ENCODE measurements at places on chromosomes 1 and 21. TPM values are rescaled to one million over a fixed set of nuclear protein-coding genes. Genes with fewer than 3 reads are reported as not detected.

GRCh38 chr1:184905601-184906322 lies 68.5 kb downstream of the NIBAN1 start:
- H3K27me3 ChIP-seq = peaks cover 6% of the 10 kb centered on the region
- no peak overlapping the region for H3K4me3 ChIP-seq
- no peak for DNase-seq
- no peaks in the 10 kb centered on the region for H3K4me1 ChIP-seq

DNA sequence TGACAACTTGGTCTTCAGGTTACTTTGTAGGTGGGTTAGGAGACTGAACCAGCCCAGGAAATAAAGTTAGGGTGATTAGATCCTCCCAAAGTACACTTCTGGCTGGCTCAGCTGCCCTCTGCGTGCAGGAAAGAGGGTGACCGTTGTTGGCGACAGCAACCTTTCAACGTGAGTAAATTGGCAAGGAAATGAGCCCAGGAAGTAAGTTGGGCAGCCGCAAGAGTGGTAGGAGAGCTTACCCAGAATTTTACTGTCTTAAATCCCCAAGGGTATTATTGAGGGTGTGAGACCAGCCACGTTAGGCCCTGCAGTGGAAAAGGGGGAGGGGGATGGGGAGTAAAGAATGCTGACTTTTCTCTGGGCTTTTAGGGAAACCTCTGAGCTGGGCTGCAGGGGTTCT lies 1.6 kb downstream of the TENT5C start:
- DNase-seq = no peak
- H3K36me3 ChIP-seq = no peaks in the 10 kb centered on the region
- H3K27ac ChIP-seq = no peak overlapping the region
- H3K4me1 ChIP-seq = peaks cover 21% of the 10 kb centered on the region
- H3K27me3 ChIP-seq = peaks cover 82% of the 10 kb centered on the region
- peak overlapping the region; percentile 87 for H3K4me3 ChIP-seq

- no peaks in the 10 kb centered on the region for H3K27me3 ChIP-seq
- no peaks in the 10 kb centered on the region for H3K36me3 ChIP-seq
- no peak overlapping the region for H3K27ac ChIP-seq
- H3K4me1 ChIP-seq = peaks cover 7% of the 10 kb centered on the region
- H3K4me3 ChIP-seq = no peak overlapping the region
These were observed 102.0 kb upstream of the RUNX3 start for GRCh38 chr1:25031966-25032667.

GRCh38 chr1:155307247-155307740 lies 1.4 kb upstream of the FDPS start:
- H3K27me3 ChIP-seq = no peaks in the 10 kb centered on the region
- H3K4me1 ChIP-seq = peaks cover 54% of the 10 kb centered on the region
- H3K27ac ChIP-seq = peak overlapping the region; percentile 84
- no peak for DNase-seq

GRCh38 chr1:14118691-14119485 lies 418.9 kb downstream of the PRDM2 start:
- peaks cover 7% of the 10 kb centered on the region for H3K4me1 ChIP-seq
- no peak for DNase-seq
- H3K36me3 ChIP-seq = peaks cover 9% of the 10 kb centered on the region

The SYNC gene
- not detected for total RNA-seq

DNA sequence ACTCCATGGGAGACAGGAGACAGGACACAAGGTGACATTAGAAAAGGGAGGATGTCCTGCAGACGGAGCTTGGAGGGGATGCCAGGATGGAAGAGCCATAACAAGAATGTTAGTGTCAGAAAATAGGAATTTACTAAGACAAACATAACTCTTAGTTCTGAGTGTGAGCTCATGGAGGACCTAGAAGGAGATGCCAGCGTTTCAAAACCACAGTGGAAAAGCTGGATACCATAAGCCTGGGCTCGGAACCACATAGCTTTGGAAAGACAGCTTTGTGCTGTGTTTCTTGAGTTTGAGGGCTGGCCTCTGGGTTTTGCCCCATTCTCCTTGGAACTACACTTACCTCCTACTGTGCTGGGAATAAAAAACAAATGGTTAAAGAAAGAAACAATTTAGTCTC lies 128.4 kb downstream of the S1PR1 start:
- H3K36me3 ChIP-seq = peaks cover 3% of the 10 kb centered on the region
- peaks cover 19% of the 10 kb centered on the region for H3K4me1 ChIP-seq
- H3K27ac ChIP-seq = no peak overlapping the region
- DNase-seq = no peak
- no peak overlapping the region for H3K4me3 ChIP-seq

DNA sequence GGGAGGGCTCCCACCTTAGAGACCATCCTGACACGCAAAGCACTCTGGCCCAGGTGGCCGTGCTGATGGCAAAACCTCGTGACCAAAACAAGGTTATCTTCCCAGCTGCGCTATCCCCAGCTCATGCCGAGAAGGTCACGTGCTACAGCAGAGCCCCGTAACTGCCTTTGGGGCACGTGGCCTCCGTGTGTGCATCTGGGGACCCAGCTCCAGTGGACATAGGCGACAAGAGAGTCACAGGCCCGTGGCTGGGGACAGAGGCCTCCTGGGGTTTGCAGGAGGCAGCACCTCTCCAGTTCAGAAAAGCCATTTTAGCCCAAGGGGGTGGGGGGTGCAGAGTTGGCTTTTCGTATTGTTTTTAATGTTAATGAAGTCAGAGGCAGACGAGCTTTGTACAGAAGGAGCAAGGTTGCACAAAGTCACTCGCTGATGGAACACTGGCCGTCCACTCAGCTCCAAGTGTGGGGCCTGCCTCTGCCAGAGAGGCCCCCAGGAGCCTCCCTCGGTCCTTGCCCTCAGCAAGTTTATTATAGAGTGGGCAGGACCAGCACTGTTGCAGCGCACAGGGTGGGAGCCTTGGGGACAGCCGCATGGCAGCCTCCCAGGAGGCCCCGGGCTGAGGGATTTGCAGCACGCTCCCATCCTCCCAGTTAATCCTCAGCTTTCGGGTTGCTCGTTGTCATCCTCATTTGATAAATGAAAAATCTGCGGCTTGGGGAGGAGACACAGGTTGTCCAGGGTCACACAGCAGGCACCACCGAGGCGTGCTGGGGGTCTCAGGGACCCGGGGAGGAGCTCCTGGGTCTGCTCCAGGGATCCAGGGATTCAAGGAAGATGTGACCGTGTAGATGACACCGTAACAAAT lies 8.0 kb upstream of the PDE9A start:
- H3K4me1 ChIP-seq = peaks cover 34% of the 10 kb centered on the region
- H3K27ac ChIP-seq = no peak overlapping the region
- H3K27me3 ChIP-seq = no peaks in the 10 kb centered on the region
- no peak for DNase-seq
- no peak overlapping the region for H3K4me3 ChIP-seq
- no peaks in the 10 kb centered on the region for H3K36me3 ChIP-seq

DNA sequence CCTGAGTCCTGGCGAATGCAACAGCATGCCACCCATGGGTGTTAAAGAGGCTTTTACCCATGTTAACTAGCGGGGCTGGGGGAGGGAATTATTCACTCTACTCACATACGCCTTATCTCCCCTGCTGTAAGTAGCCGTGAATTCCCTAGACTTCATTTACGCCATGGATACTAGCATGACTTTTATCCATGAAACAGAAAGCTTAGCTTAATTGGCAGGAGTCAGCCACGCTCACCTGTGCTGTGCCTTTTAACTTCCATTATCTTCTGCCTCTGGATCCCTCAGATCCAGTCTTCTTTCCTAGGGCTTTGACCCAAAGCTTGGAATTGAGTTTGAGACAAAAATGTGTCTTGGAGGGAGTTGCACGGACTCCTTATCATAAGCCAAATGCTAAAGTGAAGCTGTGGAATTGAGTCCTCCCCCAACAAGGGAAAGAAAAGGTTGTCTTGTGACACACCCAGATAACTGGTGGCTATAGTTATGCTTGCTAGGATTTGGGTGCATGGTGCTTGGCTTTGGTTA lies 9.7 kb upstream of the NASP start:
- peaks cover 4% of the 10 kb centered on the region for H3K36me3 ChIP-seq
- peaks cover 4% of the 10 kb centered on the region for H3K4me1 ChIP-seq
- H3K27me3 ChIP-seq = no peaks in the 10 kb centered on the region
- no peak overlapping the region for H3K27ac ChIP-seq
- DNase-seq = no peak
- no peak overlapping the region for H3K4me3 ChIP-seq

- no peak overlapping the region for H3K27ac ChIP-seq
- peaks cover 6% of the 10 kb centered on the region for H3K36me3 ChIP-seq
- no peak for DNase-seq
- H3K4me1 ChIP-seq = no peaks in the 10 kb centered on the region
These were observed 599.0 kb downstream of the LMO4 start for GRCh38 chr1:87927391-87928280.

DNA sequence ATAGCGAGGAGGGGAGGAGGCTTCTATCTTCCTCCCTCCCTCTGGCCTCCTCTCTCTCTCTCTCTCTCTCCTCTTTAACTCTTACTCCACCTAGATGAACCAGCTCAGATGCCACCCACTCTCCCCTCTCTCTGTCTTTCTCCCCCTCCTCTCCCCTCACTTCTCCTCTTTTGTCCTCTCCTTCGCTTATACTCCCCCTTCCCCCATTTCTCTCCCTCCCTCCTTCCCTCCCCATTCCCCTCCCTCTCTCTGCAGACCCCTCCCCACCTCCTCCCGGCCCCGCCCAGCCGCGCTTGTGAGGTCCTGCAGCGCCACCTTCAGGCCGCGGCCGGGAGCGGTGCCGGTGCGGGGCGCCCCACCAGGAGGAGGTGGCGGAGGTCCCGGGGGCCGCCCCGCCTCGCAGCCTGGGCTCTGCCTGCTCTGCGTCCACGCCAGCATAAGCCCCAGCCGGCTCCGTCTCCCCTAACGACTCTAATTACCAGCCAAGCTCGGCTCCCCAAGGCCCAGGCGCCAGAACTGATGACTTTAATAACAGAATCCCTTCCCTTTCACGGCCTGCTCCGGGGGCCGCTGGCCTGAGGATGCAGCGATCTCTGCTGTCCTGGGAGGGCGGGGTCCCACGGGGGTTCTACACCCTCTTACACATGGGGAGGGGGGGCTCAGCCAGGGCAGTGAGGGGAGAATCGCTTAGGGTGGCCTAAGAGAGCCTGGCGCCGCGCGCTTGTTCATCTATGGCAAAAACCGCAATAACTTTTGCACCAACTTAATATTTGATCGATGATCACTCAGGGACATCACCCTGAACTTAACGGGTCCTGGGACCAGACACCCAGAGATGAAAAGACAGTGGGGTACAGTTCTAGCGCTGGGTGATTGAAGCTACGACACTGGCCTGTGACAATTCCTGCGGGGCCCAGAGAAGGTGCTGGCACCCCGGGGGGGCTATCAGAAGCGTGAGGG lies 637.3 kb downstream of the MATN1 start:
- no peak overlapping the region for H3K27ac ChIP-seq
- no peak overlapping the region for H3K4me3 ChIP-seq
- H3K27me3 ChIP-seq = peaks cover 4% of the 10 kb centered on the region
- DNase-seq = peak; percentile 87
- no peaks in the 10 kb centered on the region for H3K36me3 ChIP-seq

The TBX15 gene
- 3.2 TPM for total RNA-seq

DNA sequence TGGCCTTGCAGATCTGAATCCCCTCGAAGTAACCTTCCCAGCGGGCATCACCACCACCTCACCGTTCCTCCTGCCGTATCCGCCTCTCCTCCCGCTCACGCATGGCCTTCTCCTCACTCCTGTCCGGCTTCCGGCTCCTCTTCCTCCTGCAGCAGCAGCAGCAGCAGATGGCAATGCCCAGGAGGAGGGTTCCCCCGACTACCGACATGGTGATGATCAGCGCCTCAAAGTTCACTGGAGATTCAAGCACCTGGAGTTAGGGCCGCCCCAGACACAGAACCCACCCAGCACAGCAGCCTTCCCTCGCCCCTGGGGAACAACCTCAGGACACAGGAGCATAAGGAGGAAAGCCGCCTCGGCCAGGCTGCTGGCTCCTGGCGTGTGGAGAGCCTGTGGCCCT lies 17.4 kb downstream of the PTTG1IP start:
- H3K36me3 ChIP-seq = peaks cover 6% of the 10 kb centered on the region
- no peaks in the 10 kb centered on the region for H3K27me3 ChIP-seq
- H3K27ac ChIP-seq = no peak overlapping the region
- no peaks in the 10 kb centered on the region for H3K4me1 ChIP-seq

The ADAM15 gene
- total RNA-seq = 82.2 TPM

DNA sequence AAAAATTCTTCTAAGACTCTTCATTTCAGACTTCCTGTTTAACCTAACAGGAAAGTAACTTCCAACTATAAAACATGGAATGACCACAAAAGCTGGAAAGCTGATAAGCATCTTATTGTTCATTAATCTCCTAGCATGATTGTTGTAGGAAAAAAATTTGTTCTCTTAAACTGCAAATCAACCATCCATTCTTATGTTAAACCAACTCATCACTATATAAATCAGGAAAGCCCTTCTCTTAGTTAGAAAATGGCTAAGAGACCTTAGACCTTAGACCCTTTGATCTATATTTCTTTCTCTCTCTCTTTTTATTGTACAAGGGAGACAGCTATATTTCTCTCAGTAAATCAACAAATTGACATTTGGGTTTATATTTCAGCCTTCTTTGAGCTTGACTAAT lies 101.4 kb downstream of the UBE2U start:
- DNase-seq = no peak
- H3K27me3 ChIP-seq = no peaks in the 10 kb centered on the region
- no peak overlapping the region for H3K27ac ChIP-seq
- H3K4me1 ChIP-seq = peaks cover 6% of the 10 kb centered on the region

GRCh38 chr1:56915960-56916359 lies 49.9 kb downstream of the C8B start:
- H3K36me3 ChIP-seq = no peaks in the 10 kb centered on the region
- H3K4me1 ChIP-seq = peaks cover 18% of the 10 kb centered on the region
- no peak for DNase-seq
- H3K27me3 ChIP-seq = no peaks in the 10 kb centered on the region
- no peak overlapping the region for H3K4me3 ChIP-seq

- H3K27ac ChIP-seq = no peak overlapping the region
- no peaks in the 10 kb centered on the region for H3K27me3 ChIP-seq
- no peaks in the 10 kb centered on the region for H3K4me1 ChIP-seq
- H3K4me3 ChIP-seq = no peak overlapping the region
These were observed 88.4 kb downstream of the GTF2B start for GRCh38 chr1:88802950-88803349.

The SLC44A5 gene
- 9.7 TPM for total RNA-seq

DNA sequence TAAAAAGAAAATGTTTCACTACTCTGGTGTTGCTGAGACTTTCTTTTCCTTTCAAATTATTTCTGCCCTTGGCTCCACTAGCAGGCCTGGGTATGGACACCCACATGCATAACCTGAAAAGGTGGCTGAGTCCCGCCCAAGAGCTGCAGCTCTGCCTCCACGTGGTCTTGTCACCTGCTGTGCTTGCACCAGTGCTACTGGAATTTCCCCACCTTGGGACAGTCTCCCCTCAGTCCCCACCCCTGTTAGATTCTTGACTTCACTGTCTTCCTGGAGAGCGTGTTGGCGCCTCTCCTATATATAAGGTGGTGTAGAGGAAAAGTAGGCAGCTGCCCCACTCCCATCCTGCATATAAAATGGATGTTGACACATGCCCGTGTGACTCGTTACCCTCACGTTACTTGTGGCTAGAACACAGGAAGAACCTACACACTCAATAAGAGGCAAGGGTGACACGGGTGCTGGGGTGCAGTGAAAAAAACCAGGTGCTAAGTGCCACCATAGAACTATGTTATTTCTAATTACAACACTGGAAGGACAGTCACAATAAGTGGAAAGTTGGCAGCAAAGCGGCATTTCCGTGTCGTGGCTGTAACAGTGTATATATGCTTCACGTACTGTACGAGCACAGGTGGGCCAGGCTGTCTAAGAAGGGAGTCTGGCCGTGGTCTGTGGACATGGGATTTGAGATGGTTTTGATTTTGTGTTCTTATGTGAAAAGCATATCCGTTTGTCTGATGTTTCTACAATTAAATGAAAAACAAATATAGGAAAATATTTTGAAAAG lies 61.0 kb downstream of the POFUT2 start:
- no peak overlapping the region for H3K27ac ChIP-seq
- no peak overlapping the region for H3K4me3 ChIP-seq
- H3K4me1 ChIP-seq = no peaks in the 10 kb centered on the region
- no peaks in the 10 kb centered on the region for H3K27me3 ChIP-seq
- no peak for DNase-seq
